Right atrium auricular region (tissue), 2 donors: ENCODE measurements at places on chromosomes 13 and 19. TPM values are rescaled to one million over a fixed set of nuclear protein-coding genes. Genes with fewer than 3 reads are reported as not detected.

DNA sequence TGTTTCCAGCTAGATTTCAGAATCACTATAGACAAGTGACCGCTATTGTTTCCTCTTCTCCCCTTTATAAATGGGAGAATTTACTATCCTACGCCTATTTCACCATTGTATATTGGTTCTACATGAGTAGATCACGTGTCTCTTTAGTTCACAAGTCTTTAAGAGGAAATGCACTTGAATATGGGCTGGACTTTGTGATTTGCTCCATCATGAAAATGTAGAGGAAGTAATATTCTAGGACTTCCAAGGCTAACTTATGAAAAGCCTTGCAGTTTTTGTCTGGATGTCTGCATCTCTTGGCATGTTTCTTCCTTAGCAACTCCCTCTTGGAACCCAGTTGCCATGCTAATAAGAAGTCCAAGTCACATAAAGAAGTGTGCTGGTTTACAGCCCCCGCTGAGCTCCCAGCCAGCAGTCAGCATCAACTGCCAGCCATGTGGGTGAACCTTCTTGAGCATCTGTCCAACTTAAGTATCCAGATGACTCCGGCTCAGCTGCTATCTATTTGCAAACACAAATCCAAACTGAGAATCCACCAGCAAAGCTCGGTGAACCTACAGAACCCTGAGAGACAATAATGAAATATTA, 4.8 kb upstream of the FBXL3 start:
- H3K36me3 ChIP-seq = no peaks in the 10 kb centered on the region
- peaks cover 15% of the 10 kb centered on the region for H3K4me1 ChIP-seq
- H3K4me3 ChIP-seq = no peak overlapping the region
- no peaks in the 10 kb centered on the region for H3K27me3 ChIP-seq

DNA sequence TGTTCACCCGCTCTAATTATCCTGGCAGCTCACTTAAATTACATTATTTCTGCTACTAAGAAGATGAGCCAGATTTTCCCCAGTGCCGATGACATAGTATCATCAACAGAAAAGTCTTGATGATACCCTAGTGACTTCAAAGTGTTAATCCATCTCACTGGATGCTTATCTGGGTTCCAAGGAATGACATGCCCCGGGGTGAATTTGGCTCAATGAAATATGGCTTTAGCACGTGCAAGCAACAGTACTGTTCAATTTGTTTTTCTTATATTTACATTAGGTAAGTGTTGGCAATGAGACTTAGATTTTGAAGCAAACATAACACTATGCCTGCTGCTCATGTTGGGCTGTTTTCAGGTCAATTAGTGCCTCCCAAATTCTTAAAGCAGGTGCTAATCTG, 548.2 kb upstream of the SLITRK1 start:
- no peak overlapping the region for H3K27ac ChIP-seq
- H3K27me3 ChIP-seq = no peaks in the 10 kb centered on the region
- H3K36me3 ChIP-seq = no peaks in the 10 kb centered on the region
- DNase-seq = no peak
- H3K4me1 ChIP-seq = no peaks in the 10 kb centered on the region
- no peak overlapping the region for H3K4me3 ChIP-seq

The KCNN4 gene
- total RNA-seq = 2.0 TPM

The TLE6 gene
- total RNA-seq = 5.2 TPM

DNA sequence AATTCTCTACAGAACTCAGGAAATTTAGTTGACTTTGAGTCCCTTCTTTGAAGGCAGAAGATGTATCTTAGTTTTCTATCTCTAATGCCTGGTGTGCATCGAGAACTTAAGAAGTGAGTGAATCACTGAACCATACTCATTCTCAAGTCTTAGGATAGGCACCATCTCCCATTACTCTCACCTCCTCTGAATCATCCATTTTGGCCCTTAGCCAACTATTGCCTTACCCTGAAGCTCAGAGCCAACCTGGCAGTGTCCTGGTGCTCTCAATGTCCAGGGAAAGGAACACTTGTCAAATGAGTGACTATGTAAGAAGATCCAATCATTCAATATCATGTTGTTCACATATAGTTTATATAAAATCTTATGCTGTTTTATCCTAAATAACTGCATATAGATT, 146.6 kb downstream of the RGCC start:
- no peak overlapping the region for H3K27ac ChIP-seq
- H3K36me3 ChIP-seq = peaks cover 24% of the 10 kb centered on the region
- H3K4me3 ChIP-seq = no peak overlapping the region

- DNase-seq = peak; percentile 36
- no peaks in the 10 kb centered on the region for H3K4me1 ChIP-seq
- H3K27ac ChIP-seq = peak overlapping the region; percentile 91
Measured at GRCh38 chr13:110127986-110128511, 178.9 kb downstream of the COL4A1 start.

- H3K27ac ChIP-seq = no peak overlapping the region
- H3K4me3 ChIP-seq = no peak overlapping the region
- H3K4me1 ChIP-seq = no peaks in the 10 kb centered on the region
- peak; percentile 23 for DNase-seq
- no peaks in the 10 kb centered on the region for H3K27me3 ChIP-seq
- no peaks in the 10 kb centered on the region for H3K36me3 ChIP-seq
Measured at GRCh38 chr19:28401739-28402424, 811.1 kb downstream of the UQCRFS1 start.

DNA sequence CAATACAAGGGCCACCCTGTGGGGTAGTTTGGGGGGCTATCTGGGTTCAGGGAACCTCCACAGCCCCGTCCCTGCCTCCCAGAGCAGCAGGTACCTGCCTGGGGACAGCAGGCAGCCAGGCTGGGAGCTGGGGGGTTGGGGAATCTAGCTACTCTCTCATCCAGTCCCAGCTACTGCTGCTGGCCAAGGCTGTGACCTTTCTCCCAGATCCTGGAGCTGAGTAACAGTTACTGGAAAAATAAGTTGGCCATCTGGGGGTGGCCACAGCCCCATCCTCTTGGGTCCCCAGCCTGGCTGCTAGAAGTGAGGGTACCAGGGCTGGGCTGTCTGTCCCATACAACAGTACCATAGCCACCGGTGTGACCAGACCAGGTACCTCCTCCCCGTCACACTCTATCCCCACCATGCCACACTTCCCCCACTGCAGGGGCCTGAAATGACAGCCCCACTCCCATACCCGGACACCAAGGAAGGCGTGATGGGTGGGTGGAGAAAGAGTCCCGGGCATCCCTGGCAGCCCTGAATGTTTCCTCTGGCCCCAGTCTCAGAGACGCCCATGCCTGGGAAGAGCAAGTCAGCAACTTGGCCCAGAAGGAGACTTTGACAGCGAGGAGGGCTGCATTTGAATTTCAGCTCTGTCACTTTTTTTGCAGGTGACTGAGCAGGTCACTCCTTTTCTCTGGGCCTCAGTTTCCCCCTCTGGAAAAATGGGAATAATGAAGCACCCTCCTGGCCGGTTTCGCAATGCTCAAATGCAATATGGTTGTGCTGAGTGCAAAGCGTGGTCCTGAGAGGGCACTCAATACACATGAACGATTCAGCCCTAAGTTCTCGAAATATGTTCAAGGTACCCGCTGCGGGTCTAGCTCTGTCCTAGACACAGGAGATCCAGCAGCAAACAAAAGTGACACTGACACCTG, 30.7 kb upstream of the NFIC start:
- peak; percentile 87 for DNase-seq
- H3K27me3 ChIP-seq = no peaks in the 10 kb centered on the region
- peak overlapping the region; percentile 92 for H3K27ac ChIP-seq
- no peaks in the 10 kb centered on the region for H3K36me3 ChIP-seq
- H3K4me3 ChIP-seq = no peak overlapping the region
- H3K4me1 ChIP-seq = peaks cover 44% of the 10 kb centered on the region

GRCh38 chr13:73341748-73342147, 282.9 kb downstream of the KLF5 start:
- no peaks in the 10 kb centered on the region for H3K4me1 ChIP-seq
- no peaks in the 10 kb centered on the region for H3K36me3 ChIP-seq
- H3K27ac ChIP-seq = no peak overlapping the region

GRCh38 chr19:34017024-34017423, 155.3 kb upstream of the LSM14A start:
- no peak overlapping the region for H3K4me3 ChIP-seq
- no peaks in the 10 kb centered on the region for H3K27me3 ChIP-seq
- H3K36me3 ChIP-seq = no peaks in the 10 kb centered on the region
- H3K4me1 ChIP-seq = no peaks in the 10 kb centered on the region

GRCh38 chr13:37127691-37128241, 22.3 kb upstream of the CSNK1A1L start:
- peak; percentile 65 for DNase-seq
- H3K36me3 ChIP-seq = no peaks in the 10 kb centered on the region
- no peaks in the 10 kb centered on the region for H3K27me3 ChIP-seq
- H3K4me1 ChIP-seq = no peaks in the 10 kb centered on the region
- H3K27ac ChIP-seq = peak overlapping the region; percentile 17

DNA sequence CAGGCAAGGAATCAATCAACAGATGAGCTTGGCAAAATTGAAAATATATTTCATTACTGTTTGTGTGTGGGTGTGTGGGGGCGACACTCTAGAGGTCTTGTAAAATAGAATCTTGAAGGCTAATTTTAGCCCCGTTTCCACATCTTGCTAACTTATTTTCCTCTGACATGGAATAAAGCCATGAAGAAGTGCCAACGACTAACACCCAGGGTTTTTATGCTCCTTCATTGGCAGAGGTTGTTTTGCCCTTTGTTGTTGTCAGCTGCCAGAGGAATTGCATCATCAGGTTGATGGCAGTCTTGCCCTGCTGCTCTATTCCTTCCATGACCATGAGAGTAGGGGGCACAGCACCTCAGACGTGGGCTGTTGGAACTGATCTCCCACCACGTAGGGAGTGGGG, 30.6 kb upstream of the FAM216B start:
- H3K4me1 ChIP-seq = no peaks in the 10 kb centered on the region
- no peaks in the 10 kb centered on the region for H3K36me3 ChIP-seq
- H3K27me3 ChIP-seq = no peaks in the 10 kb centered on the region
- no peak for DNase-seq
- no peak overlapping the region for H3K4me3 ChIP-seq

- H3K27me3 ChIP-seq = no peaks in the 10 kb centered on the region
- no peak overlapping the region for H3K27ac ChIP-seq
- DNase-seq = no peak
Measured at GRCh38 chr13:48260970-48261369, 28.0 kb downstream of the ITM2B start.

DNA sequence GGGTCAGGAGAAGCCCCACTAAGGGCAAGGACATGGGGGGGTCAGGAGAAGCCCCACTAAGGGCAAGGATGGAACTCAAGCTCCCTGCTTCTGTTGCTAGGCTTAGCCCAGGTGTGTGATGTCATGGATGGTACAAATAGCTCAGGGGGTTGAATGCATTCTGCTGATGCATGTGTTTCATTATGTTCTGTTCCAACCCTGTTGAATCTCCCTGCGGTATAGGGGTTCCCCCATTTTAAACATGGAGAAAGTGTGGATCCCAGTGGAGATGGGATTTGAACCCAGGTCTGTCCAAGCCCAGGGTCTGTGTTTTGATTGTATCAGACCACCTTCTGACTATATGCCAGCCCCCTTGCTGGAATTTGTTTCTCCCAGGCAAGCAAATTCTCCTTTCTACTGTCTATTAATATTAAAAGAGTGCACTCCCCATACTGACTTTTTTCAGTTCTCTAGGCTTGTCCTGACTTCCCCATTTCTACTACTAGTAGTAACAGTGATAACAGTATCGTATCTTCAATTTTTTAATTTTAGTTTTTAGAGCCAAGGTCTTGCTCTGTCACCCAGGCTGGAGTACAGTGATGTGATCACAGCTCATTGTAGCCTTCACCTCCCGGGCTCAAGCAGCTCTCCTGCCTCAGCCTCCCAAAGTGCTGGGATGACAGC, 6.7 kb downstream of the ZNF865 start:
- H3K4me1 ChIP-seq = no peaks in the 10 kb centered on the region
- no peak overlapping the region for H3K4me3 ChIP-seq
- DNase-seq = no peak

DNA sequence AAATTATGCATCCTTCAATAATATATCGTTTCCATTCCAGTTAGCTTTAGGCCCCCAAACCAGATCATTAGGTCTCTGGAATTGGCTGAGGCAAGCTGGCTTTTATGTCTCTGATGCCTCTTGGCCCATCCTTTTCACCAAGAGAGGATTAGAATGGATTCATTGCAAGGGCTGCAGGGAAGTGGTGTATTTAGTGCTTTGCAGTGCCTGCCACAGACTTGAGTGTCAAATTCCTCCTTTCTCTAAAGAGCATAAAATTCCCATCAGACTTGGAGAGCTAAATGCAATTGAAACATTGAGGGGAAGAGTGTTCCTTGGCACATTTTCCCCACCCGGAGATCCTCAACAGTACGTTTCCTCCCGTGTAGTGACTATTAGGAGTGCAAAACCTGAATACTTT, 302.6 kb downstream of the ATP8A2 start:
- H3K27me3 ChIP-seq = no peaks in the 10 kb centered on the region
- H3K36me3 ChIP-seq = no peaks in the 10 kb centered on the region
- no peak overlapping the region for H3K4me3 ChIP-seq
- no peak overlapping the region for H3K27ac ChIP-seq

The PABPC3 gene
- total RNA-seq = not detected

GRCh38 chr19:38682195-38682867, 34.9 kb downstream of the ACTN4 start:
- no peak overlapping the region for H3K4me3 ChIP-seq
- peak overlapping the region; percentile 90 for H3K27ac ChIP-seq
- no peak for DNase-seq
- H3K27me3 ChIP-seq = no peaks in the 10 kb centered on the region
- peaks cover 99% of the 10 kb centered on the region for H3K4me1 ChIP-seq
- H3K36me3 ChIP-seq = peaks cover 16% of the 10 kb centered on the region

- no peaks in the 10 kb centered on the region for H3K36me3 ChIP-seq
- H3K27ac ChIP-seq = no peak overlapping the region
- no peak for DNase-seq
- H3K4me1 ChIP-seq = no peaks in the 10 kb centered on the region
- H3K4me3 ChIP-seq = no peak overlapping the region
Measured at GRCh38 chr13:76852986-76853385, 33.2 kb downstream of the KCTD12 start.

DNA sequence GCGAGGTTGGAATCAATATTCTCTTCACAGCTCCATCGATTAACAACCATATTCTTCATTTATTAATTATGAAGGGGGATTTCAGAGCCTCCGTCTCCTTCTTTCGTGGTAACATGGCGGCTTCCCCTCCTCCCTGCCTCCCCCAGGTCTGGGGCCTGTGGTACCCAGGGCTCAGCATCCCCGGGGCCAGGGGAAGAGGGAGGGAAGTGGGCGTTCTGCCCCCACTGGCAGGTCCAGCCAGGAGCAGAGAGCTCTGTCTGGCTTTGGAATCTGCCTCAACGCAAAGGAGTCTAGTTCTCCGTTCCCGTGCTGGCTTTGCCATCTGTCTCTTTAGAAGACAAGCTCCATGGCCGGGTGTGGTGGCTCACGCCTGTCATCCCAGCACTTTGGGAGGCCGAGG, 37.8 kb upstream of the ONECUT3 start:
- H3K27me3 ChIP-seq = peaks cover 11% of the 10 kb centered on the region
- H3K27ac ChIP-seq = no peak overlapping the region
- H3K4me1 ChIP-seq = peaks cover 8% of the 10 kb centered on the region
- no peak for DNase-seq
- no peaks in the 10 kb centered on the region for H3K36me3 ChIP-seq
- no peak overlapping the region for H3K4me3 ChIP-seq

DNA sequence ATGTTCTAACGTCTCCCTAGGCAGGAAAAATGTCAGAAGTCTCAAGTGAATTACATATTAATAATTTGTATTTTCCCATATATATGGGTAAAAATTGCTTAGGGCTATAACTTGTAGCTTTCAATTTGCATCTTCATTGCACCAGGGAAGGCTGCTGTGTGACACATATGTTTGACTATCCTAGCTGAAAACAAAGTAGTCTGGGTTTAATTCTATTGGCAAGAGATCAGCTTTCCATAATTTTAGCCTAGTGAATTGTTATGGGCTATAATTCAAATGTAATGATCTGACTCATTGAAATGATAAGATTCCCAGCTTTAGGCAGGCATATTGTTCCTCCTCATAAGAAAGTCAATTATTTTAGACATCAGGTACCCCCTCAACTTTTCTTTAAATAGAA, 553.1 kb downstream of the DCT start:
- no peaks in the 10 kb centered on the region for H3K27me3 ChIP-seq
- DNase-seq = no peak
- no peak overlapping the region for H3K27ac ChIP-seq
- H3K4me1 ChIP-seq = no peaks in the 10 kb centered on the region

The FCER2 gene
- total RNA-seq = not detected
